ENCODE measurements at places on chromosomes 5 and 9.

GRCh38 chr5:1521671-1522600 lies 1.8 kb downstream of the LPCAT1 start:
- peak; percentile 81 for DNase-seq

DNA sequence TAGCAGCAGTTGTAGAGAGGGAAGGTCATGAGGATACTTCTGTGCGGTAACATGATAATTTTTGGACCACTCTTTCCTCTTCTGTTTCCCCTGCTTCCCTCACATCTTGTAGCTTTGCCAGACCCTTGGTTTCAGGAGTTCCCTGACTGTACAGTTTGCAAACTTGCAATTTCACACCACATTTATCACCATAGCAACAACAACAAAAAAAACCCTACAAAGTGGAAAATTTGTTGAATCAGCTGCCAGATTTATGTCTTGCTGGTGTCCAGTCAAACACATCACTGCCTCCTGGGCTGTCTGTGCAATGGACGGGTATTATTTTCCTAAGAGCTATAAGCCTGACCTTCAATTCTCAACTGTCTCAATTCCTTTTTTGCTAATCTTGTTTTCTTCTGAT lies 751.6 kb downstream of the TLR4 start:
- no peak for DNase-seq

DNA sequence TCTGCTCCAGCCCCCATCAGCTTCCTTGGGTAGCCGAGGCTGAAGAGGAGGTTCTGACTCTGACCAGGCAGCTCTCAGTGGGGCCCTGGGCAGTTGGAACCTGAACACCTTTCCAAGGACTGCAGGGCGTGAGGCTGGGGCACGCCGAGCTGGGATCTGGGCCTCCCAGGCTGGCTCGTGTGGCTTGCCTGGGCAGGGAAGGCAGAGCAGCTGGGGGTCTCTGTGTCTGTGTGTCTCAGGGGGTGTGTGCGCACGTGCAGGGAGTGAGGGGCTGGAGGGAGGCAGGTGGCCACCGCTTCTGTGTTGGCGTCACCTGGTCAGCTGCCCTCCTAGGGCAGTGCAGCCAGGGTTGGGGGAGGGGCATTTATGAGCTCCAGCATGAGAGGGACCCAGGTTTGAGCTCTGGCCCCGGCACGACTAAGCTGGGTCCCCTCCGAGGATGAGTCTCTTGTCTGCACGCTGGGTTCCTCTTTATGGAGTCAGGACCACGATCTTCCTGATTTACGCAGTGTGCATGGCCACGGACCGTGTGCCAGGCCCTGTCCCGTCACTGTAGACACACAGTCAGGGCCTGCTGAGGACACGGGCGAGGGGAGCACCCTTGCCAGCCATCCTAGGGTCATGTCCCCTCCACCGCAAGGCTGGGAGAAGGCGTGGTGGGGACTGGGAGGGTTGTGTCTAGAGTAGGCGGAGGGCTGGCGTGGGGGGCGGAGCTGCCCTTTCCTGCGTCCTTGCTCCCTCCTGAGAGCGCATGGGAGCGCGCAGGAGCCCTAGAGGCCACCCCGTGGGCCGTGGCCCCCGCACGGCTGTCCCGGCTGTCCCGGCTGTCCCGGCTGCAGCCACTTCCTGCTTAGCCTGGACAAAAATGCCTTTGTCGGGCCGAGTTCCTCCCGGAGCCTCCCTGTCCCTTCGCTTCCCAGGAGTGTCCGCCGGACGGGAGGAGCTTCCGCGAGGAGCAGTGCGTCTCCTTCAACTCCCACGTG lies 4.6 kb downstream of the ADAMTSL2 start:
- DNase-seq = no peak

- DNase-seq = peak; percentile 94
Measured at GRCh38 chr9:129885670-129886106, 50.4 kb downstream of the USP20 start.

- peak; percentile 29 for DNase-seq
Measured at GRCh38 chr9:89079391-89079790, 88.1 kb downstream of the S1PR3 start.

Measured in AG08396 (cell line).